Cortex of kidney (tissue), 1 donor: ENCODE measurements at places on chromosomes 4 and X.

DNA sequence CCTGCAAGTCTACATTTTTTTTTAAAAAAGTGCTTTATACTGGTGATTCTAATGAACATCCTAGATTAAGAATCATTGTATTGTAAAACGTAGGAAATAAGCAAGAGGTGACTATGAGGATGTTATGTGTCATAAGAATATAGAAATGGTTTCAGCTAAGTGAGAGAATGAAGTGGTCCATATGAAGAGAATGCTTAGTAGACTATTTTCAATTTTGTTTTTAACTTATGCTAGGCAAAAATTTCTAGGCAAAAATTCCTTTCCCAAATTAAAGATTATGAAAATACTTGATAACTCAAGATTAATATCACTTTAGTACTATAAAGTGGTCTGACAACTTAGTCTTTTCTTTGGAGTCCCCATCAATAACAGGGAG, 825 bp downstream of the DYNLT3 start:
- DNase-seq, result no peak

- no peak for DNase-seq
These were observed 2.9 kb upstream of the MND1 start for GRCh38 chr4:153341575-153342090.

GRCh38 chrX:134794692-134795091, 136.4 kb upstream of the PLAC1 start:
- DNase-seq, result no peak

GRCh38 chr4:122821092-122821491, 5.5 kb upstream of the FGF2 start:
- no peak for DNase-seq

GRCh38 chrX:131812847-131813825, 210.0 kb upstream of the STK26 start:
- no peak for DNase-seq

DNA sequence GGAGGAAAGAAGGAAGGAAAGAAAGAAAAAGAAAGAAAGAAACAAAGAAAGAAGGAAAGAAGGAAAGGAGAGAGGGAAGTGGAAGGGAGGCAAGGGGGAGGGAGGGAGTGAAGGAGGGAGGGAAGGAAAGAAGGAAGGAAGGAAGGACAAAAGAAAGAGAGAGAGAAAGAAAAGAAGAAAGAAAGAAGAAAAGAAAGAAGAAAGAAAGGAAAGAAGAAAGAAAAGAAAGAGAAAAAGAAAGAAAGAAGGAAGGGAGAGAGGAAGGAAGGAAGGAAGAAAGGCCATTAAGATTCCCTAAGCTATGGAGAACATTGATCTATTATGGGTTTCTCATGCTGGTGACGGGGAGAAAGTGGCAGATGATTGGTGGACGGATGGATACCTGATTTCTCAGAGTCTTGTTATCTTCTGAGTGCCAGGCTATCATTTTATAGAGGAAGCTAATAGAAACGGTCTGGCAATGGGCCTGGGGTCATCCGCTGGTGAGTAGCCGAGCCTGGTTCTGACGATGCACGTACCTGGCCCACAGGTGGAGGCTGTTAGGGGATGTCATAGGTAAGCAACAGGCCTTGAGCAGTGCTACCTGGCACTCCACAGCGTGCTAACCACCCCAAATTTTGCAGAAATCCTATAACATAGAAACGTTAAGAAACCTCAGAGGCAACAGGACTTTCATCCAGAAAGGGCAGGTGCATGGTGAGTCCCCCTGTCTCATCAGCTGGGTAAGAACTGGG, 142.9 kb downstream of the SHOX start:
- DNase-seq, result no peak

GRCh38 chr4:61614231-61614630, 414.1 kb downstream of the ADGRL3 start:
- DNase-seq, result no peak

DNA sequence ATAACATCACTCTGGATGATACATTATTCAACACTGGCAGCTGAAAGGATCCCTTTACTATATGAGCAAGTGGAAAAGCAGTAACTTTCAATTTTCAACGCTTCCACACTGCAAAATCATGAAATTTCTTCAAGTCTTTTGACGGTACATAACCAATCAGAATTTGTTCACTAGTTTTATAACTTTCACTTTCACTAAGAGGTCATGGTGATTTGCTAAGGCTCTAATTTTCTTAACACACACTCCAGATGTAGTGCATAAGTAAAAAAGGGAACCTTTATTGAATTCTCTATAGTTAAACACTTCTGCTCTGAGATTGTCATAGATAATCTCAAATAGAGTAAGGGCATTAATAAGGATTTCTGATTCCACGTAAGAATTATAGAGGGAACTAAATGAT, 4.1 kb downstream of the ARMCX2 start:
- DNase-seq, result no peak

- no peak for DNase-seq
These were observed 72.2 kb upstream of the ATP6AP2 start for GRCh38 chrX:40508560-40508959.

- no peak for DNase-seq
These were observed 1675.5 kb downstream of the STIM2 start for GRCh38 chr4:28536124-28536523.

DNA sequence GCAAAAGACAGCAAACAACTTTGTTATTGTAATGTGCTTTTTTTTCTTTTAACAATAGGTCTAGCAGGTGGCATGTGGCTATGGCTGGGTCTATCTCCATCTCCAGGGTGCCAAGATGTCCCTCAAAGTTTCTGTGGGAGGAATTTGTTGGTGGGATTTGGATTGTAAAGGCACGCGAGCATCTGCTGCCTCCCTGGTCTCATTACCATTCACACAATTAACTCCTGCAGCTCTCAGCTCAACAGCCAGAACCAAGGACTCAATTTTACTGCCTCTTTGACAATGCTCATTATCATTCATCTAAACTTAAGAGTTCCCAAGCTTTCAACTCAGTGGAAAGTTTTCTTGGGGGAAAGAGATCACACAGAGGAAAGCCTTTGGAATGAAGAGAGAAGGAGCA, 10.9 kb upstream of the PCDH18 start:
- no peak for DNase-seq

- no peak for DNase-seq
These were observed 3.4 kb downstream of the CPLX1 start for GRCh38 chr4:822361-823175.

- DNase-seq, result no peak
These were observed 685 bp upstream of the TNIP2 start for GRCh38 chr4:2756691-2757350.

- DNase-seq, result no peak
These were observed 155.8 kb downstream of the PPP3CA start for GRCh38 chr4:101191302-101192098.

GRCh38 chrX:68396953-68397352, 36.3 kb downstream of the OPHN1 start:
- DNase-seq, result no peak

DNA sequence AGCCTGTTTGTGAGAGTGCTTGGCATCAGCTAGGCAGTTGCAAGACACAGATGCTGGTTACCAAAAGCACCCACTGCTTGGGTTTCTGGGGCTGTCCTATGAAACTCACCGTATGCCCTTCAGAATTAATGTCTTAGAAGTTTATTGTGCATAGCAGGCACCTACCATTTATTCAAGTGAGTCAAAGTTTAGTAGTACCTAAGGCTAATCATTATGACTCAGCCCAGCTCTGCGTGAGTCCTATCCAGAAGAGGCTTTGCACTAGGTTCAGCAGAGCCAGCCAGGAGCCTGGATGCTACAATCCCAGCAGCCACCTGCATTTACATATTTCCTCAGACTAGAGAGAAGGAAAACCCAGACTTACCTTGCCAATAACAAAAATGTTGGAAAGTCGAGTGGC, 4.2 kb downstream of the RPS4X start:
- DNase-seq, result no peak

GRCh38 chrX:40329616-40330015, 231.9 kb upstream of the BCOR start:
- DNase-seq, result no peak

- no peak for DNase-seq
These were observed 172.8 kb upstream of the CXCL13 start for GRCh38 chr4:77432717-77433417.

DNA sequence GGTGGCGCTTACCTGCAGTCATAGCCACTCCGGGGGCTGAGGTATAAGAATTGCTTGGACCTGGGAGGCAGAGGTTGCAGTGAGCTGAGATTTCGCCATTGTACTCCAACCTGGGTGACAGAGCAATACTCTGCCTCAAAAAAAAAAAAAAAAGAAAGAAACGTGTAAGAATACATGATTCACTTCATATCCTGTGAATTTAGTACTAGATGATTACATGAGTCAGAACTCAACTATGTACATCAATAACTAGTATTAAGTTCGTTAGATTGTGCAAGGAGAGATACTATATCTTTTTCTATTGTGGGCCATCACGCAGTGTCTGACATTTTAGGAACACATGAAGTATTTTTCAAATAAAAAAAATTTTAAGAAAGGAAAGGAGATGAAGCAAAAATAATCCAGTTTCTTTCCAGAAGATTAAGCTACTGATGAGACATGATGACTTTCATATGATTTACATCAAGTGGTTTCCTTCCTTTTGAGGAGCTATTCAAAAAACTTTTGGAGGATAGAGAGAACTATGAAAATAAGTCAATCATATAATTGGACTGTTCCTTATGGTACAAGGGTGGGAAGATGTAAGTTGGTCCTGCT, 64.7 kb upstream of the EXOC1L start:
- DNase-seq, result no peak

GRCh38 chrX:39144956-39145355, 343.7 kb downstream of the MID1IP1 start:
- no peak for DNase-seq

DNA sequence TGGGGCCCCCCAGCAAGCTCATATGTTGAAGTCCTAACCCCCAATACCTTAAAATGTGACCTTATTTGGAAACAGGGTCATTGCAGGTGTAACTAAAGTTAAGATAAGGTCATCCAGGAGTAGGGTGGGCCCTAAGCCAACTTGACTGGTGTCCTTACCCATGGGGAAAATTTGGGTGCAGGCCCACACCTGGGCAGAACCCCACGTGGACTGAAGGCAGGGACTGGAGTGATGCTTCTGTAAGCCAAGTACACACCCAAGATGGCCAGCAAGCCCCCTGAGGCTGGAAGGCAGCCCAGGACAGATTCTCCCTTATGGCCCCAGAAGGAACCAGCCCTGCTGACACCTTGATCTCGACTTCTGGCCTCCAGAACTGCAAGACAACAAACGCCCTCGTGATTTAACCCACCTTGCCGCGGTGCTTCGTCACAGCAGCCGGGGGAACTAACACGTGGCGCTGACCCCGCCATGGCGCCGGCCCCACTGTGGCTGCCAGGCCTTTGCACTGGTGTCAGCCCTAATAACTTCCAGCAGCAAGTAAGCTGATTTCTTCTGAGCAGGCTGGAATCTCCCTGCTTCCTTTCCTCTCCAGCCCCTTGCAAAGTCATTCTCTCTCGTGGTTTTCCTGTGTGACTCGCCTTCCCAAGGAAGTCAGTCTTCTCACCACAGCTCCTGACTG, 23.2 kb upstream of the MXD4 start:
- no peak for DNase-seq

DNA sequence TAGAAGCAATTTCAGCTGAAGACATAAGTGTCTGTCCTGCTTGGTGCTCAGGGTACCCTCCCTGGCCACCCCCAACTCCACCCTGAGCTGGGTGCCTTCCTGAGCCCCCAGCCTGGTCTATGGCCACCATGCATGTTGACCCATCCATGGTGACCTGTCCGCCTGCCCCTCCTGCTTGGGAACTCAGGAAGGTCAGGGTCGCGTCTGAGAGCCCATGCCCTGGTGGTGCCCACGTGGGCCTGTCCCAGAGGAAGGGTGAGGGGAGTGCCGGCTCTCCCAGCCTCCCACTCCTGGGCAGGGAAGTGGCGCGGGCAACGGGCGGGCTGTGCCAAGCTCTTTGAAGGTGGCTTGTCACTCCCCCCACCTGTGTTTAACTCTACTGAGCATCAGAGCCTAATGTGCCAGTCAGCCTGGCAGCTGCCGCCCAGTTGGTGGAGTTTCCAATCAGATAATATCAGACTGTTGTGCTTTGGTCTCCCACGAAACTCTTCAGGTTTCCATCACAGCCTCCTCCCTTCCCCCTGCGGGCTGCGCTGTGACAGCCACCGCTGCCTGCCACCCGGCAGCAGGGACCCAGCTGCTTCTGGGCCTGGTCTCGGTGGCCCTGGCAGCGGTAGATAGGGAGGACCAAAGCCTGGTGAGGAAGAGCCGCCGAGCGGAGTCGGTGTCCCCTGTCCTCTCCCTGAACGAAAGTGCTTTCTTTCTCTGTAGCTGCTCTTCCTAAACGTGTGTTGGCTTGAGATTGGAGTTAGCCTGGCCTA, 4.8 kb downstream of the SH3BP2 start:
- DNase-seq, result no peak

DNA sequence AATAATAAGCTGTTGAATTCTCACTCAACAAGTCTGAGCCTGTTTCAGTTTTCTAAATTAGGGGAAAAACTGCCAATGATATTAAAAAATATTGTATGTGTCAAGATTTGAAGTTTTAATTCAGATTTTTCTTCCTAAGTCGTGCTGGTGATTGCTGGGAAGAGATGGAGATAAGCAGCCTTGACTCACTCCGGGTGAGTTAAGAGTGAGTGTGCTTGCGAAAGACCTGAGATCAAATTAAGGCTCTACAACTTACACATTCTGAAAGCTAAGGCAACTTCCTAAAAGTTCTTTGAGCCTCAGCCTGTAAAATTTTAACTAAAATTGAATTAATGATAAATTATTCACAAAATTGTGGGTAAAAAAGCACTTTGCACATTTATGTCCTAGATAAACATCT, 1441.2 kb downstream of the PCDH7 start:
- DNase-seq, result no peak

DNA sequence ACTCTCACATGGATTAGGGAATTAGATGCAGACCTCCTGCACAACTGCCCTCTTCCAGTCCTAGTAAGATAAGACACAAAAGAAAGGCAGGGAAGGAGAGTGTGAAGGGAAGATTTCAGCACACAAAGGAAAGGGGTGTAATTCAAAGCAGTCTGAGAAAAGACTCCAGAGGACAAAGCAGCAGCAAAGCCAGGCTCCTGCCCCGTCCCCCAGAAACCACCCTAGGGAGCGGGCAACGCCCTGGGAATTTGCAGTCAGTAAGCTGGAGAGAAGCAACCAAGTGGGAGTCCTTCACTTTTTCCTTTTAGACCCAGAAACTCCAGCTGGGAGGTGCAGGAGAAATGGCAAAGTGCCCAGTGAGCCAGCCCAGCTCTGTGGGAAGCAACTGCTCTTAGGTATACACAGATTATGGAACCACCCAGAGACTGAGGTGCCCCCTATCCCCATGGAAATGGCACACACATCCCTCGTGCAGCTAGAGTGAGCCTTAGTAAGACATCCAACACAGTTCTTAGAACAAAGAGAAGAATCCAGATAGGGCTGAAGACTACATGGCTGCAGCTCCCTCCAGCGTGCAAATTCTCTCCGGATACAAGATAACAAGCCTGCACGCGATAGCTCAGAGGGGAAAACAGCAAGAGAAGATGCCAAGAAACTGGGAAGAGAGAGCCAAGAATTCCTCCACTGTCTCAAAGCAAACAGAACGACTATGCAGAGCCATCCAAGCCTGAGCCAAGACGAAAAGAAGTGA, 26.5 kb upstream of the IRAK1 start:
- DNase-seq, result no peak

DNA sequence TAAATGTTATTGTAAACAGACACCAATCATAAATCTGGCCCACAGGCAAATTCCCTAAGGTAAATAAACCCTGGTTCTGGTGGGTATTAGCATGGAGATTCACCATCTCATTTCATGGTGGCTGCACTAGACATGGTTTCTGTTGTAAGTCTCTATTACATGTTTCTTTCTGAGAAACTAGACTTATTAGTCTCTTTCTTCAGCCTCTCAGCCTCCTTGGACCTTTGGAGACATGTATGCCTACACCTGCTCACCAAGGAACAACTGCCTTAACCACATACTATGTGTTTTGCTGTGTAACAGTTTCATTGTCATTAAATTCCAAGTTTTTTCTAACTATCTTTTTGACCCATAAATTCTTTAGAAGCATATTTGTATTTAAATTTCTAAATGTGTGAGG, 13.1 kb downstream of the DDIT4L start:
- no peak for DNase-seq
